ENCODE measurements at places on chromosomes 6 and 20.

- no peak for DNase-seq
Observed at GRCh38 chr20:36778831-36779655, 5.5 kb upstream of the DSN1 start.

DNA sequence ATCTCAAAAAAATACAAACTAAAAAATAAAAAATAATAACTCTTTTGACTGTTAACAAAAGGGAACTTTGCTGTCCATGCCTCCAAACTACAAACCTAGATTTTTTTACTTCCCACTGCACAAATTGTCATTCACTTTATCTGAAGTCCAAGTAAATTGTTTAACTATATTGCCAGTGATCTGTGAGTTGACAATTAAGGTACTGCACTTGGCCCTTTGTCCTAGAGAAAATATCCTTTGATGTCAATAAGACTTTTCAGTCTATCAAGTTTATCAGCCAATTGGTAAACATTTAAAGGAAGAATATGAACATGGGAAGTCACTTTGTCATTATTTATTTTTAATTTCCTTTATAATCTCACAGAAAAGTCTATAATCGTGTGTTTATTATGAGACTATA is 19.3 kb upstream of the EPB41L2 start:
- no peak for DNase-seq

DNA sequence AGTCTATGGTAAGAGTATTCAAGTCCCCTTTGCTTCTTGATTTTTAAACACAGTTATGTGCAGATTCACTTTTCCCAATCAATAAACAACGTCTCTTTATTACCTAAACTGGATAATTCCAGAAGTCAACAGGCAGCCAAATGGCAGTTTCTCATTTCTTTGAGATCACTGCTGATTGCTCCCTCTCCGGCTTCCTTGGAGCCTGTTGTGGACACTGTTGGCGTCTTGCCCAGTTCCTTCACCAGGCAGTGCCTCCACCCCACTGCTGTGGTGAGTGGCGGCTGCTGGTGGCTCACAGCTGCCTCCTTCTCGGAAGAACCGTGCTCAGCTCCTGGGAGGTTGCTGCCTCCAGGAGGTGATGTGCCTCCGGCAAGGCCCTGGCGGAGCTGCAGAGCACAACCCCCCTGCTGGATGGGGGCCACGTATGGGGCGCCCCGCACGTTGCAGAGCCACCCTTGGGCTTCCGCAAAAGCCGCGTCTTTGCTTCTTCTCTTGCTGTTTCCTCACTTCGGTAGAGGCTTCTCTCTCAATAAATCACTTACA is 105.1 kb upstream of the CNKSR3 start:
- DNase-seq, result peak; percentile 80

GRCh38 chr6:56486681-56487080 is 156.0 kb downstream of the DST start:
- no peak for DNase-seq

DNA sequence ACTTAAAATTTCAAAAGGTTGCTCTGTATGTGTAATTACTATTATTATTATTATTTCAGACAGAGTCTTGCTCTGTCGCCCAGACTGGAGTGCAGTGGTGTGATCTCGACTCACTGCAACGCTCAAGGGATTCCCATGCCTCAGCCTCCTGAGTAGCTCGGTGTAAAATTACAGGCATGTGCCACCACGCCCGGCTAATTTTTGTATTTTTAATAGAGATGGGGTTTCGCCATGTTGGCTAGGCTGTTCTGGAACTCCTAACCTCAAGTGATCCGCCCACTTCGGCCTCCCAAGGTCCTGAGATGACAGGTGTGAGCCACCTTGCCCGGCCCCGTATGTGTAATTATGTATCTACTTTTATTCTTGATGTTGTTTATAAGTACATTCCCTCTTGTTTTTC is 65.3 kb upstream of the ZNF217 start:
- DNase-seq, result no peak

DNA sequence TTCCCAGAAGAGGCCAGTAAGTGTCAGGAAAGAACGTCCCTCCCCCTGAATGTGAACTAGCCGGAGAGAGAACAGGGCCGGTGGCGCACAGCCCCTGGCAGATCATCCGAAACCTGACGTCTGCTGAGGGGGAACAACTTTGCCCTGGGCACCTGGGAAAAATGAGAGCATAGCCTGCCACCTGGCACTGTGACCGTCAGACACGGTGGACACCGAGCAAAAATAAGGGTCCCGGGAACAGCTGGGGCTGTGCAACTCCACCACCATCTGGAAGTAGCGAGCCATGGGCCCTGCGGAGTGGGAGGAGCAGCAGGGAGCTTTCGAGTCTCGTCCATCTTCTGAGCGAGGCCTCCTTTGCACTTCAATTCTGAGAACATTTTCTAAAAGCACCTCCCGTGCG is 110.8 kb downstream of the EDN3 start:
- no peak for DNase-seq

- DNase-seq, result peak; percentile 58
Observed at GRCh38 chr6:36593569-36594028, 563 bp upstream of the SRSF3 start.

DNA sequence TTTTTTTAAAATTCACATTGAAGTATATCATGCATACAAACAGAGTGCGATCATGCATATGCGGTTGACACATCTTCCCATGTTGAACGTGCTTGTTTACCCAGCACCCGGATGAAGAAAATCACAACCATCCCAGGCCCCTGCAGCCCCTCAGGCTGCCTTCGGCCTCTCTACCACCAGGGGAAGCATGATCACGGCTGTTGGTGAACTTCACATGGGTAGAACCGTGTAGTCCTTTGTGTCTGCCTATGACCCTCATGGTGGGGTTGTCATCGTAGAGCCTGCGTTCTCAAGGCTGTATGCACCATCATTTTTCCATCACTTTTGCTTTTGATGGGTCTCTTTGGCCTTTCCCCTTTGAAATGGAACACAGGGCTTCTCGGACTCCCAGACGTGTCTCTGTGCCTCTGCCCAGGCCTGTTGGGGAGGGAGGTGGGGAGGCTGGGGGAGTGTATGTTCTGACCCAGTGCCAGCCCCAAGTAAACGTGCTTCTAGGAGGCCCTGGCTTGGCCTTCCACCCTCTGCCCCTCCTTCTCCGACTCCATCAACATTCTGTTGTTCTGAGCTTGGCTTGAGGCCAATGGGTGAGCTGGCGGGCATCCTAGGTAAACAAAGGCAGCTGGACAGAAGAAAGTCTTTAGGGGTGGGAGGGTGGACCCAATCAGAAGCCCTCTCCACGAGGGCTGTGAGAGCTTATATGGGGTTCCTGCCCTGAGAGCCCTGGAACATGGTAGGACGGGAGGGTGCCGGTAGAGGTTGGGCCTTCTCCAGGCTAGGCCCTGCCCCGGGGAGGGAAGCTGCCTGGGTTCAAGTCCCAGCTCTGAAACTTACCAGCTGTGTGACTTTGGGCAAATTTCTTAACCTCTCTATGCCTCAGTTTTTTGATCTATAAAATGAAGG is 39.7 kb downstream of the TGM2 start:
- peak; percentile 60 for DNase-seq

DNA sequence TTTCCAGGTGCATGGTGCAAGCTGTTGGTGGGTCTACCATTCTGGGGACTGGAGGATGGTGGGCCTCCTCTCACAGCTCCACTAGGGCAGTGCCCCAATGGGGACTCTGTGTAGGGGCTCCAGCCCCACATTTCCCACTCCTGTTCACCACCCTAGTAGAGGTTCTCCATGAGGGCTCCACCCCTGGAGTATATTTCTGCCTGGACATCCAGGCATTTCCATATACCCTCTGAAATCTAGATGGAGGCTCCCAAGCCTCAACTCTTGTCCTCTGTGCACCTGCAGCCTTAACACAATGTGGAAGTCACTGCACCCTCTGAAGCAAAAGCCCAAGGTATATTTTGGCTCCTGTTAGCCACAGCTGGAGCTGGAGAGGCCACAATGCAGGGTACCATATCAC is 393.5 kb downstream of the RNGTT start:
- DNase-seq, result no peak

DNA sequence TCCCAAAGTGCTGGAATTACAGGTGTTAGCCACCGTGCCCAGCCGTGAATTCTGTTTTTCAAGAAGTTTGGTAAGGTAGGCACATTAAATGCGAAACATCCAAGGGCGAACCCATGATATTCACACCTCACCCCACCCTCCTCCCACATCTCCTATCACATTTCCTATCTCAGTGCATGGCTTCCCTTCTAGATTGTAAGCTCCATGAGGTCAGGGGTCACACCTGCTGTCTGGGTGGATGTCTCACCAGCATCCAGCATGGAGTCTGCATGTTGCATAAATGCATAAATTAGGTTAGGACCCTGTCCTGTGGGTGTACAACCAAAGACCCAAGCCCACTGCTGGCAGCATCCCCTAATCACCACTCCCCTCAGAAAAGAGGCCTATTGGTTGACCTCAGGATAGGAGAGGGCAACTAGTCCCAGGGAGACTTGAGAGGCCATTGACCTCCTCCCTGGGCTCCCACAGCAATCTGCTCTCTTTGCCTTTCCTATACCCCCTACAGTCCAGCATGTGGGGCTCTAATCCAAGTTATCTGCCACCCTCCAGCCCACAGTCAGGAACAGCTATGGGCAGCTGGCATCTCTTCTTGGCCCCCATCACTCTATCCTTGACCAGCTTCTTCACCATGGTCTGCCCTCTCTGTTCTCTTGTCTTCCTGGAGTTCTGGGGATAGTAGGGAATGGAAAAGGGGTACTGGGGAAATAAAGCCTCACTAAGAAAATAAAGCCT is 4.2 kb downstream of the PRRT1 start:
- DNase-seq, result no peak

DNA sequence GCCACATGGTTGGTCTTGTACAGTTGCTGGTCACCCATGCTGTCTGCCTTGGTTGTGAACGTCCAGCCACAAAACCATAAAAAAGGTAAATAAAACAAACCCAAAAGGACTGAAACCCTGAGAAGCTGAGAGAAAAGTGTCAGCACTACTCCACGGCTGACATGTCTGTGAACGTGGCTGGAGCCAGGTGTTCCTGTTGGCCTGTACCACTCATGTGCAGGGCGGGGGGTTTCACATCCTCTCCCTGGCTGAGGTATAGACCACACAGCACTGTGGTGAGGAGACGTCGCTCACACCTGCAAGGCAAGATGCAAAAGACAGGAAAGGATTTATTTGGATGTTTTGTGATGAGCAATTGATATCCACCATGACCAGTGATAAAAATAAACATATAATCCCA is 51.9 kb upstream of the MRPS10 start:
- DNase-seq, result no peak

GRCh38 chr6:34285448-34286164 is 36.8 kb upstream of the SMIM29 start:
- DNase-seq, result no peak

DNA sequence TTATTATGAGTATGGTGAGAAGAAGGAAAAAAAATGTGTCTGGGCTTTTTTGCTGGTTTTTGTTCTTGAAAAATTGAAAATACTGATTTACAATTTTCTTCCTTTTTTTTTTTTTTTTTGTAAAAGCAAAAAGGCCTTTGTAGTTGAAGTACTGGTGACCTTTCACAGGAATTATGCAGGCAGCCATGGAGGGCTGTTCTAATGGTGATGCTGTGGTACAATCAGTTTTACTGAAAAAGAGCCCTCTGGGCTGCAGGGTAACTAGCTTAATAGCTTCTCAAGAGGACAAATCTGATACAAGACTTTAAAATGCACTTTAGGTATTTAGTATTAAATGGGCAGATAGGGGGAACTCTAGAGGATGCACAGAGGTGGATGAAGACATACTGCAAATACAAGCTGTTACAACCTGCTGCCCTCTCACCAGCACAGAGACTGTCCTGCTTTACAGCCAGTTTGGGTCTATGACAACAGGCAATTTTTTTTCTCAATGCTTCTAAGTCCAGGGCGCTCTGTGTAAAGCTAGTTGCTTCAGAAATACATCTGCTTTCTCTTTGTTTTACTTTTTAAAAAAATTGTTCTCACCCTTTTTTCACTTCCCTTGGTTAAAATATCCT is 61.6 kb upstream of the HS3ST5 start:
- DNase-seq, result no peak

GRCh38 chr20:53642196-53643030 is 48.8 kb upstream of the ZNF217 start:
- DNase-seq, result no peak

GRCh38 chr6:79737172-79737571 is 106.0 kb downstream of the SH3BGRL2 start:
- no peak for DNase-seq

- peak; percentile 46 for DNase-seq
Observed at GRCh38 chr6:43070028-43070632, 6.0 kb upstream of the PTK7 start.

- DNase-seq, result no peak
Observed at GRCh38 chr6:62614442-62614841, 328.4 kb upstream of the KHDRBS2 start.

DNA sequence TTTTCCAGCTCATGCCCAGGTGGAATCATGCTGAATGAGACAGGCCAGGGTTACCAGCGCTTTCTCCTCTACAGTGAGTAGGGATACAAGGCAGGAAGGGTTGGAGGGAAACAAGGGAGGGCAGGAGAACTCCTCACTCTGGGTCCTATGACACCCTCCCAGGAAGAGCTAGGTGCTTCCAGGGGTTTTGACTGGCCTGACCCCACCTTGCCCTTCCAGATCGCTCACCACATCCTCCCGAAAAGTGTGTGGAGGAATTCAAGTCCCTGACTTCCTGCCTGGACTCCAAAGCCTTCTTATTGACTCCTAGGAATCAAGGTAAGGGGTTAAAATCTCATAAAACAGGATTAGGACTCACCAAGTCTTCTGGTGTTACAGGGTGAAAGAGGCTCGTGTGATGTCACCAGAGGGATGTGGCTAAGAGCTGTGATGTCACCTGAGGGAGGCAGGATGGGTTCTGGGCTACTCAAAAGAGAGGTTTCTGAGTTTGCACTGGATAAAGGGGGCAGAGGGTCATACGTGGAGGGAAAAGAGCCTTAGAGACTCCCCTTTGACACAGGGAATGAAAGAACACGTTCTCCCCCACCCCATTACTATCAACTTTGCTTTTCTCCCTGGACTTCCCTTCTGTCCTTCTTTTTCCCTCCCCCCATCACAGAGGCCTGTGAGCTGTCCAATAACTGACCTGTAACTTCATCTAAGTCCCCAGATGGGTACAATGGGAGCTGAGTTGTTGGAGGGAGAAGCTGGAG is 1.9 kb downstream of the APOM start:
- no peak for DNase-seq

DNA sequence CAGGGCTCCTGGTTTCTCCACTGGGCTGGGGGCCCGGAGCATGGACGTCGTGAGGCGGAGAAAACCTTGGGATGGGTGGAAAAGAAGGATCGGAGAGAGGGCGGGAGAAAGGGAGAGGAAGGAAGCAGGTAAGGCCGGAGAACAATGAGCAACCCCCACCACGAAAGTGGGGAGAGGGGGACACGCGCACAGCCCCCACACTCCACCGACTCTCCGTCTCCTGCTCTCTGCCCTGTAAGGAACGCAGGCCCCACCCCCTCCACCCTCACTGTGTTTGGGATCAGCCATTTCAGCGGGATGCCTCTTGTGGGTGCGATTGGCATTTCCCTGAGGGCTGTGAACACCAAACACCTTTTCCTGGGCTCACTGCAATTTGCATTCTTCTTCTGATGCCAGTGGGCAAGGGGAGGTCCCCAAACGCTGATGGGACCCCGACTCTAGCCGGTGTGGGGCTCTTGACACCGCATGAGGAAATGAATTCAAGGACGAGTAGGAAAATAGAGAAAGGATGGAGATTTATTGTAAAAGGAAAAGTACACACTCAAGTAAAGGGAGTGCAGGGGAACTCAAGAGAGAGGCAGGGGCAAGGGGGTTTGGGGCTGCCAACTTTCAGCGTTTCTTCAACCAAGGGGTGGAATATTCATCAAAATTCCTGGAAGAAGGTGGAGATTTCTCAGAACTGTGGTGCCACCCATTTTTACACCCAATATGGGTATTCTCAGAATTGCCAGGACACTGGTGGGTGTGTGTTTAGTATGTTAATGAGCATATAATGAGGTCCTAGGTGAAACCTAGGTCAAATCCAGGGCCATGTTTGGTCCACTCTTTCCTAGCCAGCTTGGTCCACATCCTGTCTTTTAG is 13.1 kb upstream of the RAET1L start:
- no peak for DNase-seq

All from COR-L47 (cell line).